Iris pigment epithelial cell (primary cell): ENCODE measurements at places on chromosomes 2 and 18.

DNA sequence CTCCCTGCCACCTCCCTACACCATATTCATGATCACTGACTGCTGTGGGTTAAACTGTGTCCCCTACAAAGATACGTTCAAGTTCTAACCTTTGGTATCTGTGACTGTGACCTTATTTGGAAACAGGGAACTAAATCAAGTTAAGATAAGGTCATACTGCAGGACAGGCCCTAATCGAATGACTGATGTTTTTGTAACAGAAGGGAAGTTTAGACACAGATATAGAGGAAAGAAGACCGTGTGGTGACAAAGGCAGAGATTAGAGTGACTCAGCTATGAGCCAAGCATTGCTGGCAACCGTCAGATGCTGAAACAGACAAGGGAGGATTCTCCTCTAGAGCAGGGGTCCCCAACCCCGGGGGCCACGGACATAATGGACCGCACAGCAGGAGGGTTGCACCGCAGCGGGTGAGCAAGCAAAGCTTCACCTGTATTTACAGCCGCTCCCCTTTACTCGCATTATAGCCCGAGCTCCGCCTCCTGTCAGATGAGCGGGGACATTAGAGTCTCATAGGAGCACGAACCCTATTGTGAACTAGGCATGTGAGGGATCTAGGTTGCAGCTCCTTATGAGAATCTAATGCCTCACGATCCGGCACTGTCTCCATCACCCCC is 28.9 kb upstream of the RNF152 start:
- no peak for DNase-seq

- DNase-seq, result peak; percentile 12
Measured at GRCh38 chr2:210445116-210445707, 31.3 kb downstream of the LANCL1 start.

- no peak for DNase-seq
Measured at GRCh38 chr18:79092874-79093273, 23.7 kb downstream of the ATP9B start.

DNA sequence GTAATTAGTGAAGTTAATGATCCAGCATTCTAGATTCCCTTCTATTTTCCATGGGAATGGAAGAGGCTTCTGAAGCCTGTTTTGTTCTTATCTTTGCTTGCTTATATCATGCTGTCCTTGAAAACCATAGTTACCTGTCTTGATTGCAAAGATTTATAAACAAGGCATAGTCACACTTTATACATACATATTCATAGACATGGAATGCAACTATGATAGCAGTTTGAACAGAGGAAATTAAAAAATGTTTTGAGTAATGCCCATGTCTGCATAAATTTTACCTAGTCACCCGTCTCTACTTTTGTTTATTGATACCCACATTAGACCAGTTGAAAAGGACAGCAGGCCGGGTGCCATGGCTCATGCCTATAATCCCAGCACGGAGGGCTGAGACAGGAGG is 289.0 kb downstream of the PTPRM start:
- DNase-seq, result peak; percentile 48

DNA sequence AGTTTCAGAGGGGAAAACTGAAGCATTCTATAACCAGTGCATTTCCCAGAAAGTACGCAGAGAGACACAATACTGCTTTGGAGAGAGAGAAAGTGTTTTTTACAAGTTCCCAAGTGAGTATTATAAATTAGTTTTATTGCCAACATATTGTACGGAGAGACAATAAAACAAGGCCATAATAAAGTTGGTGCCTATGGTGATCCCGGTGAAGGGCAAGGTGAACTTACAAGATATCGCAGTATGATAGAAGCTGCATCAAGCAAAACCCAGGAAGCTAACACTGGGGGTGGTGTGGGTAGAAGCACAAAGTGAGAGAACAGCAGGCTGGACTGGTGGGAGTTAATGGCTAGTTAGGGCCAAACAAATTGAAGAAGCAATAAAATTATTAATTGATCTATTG is 7.5 kb downstream of the TMSB10 start:
- no peak for DNase-seq

DNA sequence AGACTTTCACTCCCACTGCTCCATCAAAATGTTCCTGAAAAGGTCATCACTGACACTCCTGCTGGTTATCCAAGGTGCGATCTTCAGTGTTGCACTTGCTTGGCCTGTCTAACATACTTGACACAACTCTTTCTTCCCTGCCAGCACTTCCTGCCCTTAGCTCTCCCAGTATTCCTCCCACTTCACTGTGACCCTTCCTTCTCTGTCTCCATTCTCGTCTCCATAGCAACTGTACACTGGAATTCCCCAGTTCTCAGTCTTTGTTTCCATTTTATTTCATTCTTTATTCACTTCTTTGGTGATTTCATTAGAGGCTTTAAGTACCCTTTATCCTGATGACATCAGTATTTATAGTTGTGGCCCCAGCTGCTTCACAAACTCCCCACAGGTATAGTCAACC is 333.0 kb downstream of the IRS1 start:
- no peak for DNase-seq

- DNase-seq, result no peak
Measured at GRCh38 chr18:2900684-2901422, 54.0 kb downstream of the EMILIN2 start.

DNA sequence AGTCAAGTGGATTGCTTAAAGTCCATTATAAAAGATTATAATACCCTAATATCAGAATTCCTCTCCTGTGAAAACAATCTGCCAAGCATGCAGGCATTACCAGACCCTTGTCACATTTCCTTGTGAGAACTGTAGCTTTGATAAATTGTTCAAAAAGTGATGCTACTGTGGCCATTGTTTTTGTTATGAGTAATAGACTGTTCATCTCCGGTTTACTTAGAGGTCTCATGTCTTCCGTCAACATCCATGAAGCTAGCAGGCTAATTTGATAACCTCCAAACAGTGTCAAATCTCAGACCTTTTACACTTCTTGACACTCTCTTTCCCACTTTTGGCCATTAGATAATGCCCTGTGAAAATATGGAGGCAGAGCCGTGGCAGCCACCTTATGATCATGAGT is 342.7 kb downstream of the CPS1 start:
- peak; percentile 46 for DNase-seq

DNA sequence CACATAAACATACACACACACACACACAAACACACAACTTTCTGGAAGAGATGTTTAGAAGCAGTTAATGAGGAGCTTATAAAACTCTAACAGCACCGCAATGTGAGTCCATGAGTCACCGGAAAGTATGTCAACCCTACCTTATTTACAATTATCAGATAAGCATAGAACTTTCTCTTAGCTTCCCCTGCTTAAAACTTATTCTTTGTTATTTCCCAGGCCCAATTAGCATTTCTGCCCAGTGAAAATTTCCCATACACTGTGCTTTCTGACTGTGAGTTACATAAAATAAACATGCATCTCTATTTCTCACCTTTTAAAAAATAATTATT is 737.6 kb downstream of the LRP1B start:
- DNase-seq, result peak; percentile 89

DNA sequence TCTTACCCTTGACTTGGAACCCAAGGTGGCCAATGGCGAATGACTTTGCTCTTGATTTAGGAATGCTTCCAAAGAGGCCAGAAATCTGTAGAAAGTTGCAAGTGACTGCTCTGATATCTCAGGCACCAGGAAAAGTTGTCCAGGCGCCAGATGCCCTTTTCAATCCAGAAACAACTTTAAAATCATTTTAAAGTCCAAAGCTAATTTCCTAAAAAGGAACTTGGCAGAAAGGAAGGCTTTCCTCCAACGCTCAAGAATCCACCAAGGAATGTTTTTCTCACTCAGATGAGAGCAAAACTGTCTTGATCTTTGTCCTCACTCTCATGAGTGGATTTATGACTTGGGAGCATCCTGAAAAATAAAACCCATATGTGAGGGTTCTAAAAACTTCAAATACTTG is 5.3 kb downstream of the NGEF start:
- DNase-seq, result no peak

DNA sequence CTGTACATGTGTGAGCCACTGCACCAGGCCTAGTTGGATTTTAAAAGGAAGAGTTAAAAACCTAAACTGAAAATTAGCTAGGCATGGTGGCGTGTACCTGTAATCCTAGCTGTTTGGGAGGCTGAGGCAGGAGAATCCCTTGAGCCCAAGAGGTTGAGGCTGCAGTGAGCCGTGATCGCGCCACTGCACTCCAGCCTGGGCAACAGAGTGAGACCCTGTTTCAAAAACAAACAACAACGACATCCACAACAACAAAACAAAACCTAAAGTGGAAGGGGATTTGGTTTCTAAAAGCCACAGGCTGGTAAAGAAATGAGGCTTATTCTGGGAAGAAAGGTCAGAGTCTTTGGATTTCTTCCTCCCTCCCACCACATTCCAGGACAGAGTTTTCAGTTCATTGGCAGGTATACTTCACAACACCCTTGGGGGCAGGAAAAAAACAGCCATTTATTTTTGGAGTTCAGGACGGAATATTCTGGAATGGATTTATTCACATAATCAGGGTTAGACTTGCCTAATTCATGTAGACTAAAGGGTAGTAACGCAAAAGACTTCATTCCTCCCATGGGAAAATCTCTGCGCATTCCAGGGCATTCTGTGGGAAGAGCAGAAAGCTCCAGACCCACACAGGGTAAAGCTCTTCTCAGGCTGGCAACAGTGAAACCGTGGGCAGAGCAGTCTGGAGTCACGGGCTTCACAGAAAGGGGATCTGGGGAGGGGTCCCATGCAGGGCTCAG is 34.9 kb downstream of the TEX44 start:
- DNase-seq, result no peak

GRCh38 chr2:3349211-3349693 is 28.4 kb downstream of the EIPR1 start:
- no peak for DNase-seq

DNA sequence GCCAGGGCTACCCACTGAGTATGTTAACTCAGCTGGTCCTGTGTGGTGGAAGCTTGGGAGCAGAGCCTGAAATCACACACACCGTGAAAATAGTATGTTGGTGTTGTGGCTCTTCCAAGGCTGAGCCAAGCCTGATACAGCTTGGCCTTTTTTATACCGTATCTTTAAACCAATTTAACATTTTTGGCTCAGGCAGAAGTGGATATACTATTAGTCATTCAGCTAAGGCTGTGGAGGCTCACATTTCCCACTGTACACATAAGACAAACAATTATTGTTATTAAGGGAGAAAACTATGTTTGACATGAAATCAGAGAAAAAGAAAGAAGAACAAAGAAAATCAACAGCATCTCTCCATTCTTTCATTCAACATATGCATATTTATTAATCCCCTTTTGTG is 159.0 kb downstream of the BCL11A start:
- DNase-seq, result peak; percentile 20

DNA sequence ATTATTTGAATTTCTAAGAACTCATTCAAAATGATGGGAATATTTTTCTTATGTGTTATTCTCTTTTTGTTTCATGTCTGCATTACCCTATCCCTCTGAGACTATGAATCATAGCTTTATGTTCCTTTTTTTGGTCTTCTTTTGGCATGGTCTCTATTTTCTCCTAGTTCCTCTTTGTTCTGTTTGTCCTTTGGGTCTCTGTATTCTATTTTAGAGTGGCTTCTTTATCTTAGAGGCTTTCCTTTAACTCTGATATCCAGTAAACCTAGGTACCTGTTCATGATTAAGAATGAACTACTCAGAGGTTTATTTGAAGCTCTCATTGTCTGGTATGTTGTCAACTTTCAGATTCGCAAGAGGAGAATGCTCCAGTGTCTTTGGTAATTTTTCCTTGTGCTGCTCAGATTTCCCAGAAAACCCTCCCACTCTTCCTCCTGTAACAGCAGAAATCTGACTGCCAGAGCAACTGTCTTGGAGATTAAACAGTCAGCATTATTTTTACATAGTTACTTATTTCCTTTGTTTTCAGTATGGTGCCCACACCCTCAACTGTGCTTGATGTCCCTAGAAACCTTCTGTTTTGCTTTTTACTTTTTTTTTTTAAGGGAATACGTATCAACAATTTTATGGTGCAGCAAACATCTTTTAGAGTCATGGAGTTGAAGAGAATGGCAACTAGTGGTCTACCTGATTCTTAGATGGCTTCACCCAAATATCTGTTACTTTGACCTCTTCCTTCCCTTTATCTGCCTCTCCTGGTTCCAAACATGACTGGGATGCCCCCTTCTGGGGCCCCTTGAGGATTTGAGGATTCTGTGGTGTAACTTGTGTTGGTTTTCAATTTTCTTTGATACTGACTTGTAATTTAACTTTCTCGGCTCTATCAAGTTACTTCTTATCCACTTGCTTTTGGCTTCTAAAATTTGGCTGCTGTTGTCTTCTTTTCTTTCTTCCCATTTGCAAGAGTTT is 92.0 kb downstream of the DPP10 start:
- no peak for DNase-seq

DNA sequence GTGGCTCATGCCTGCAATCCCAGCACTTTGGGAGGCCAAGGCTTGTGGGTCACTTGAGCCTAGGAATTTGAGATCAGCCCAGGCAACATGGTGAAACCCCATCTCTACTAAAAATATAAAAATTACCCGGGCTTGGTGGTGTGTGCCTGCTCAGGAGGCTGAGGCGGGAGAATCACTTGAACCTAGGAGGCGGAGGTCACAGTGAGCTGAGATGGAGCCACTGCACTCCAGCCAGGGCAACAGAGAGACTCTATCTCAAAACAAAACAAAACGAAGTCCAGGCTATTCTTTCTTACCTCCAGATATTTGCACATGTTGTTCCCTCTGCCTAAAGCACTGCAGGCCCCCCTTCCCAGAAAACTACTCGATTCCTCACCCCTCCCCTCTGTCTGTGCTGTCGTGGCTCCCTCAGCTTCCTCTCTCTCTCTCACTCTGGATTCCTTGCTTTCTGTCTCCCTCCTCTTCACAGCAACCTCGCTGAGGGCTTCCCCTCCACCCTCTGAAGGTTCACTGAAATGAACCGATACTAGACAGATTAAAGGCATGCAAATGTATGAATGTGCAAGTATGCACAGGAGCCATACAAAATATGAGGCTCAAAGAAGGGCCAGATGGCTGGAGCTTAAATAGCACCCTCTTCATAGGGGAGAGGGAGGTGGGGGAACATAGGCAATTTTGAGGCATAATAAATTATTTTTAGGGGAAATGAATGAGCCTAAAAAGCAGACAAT is 18.5 kb downstream of the TMEM177 start:
- DNase-seq, result no peak

DNA sequence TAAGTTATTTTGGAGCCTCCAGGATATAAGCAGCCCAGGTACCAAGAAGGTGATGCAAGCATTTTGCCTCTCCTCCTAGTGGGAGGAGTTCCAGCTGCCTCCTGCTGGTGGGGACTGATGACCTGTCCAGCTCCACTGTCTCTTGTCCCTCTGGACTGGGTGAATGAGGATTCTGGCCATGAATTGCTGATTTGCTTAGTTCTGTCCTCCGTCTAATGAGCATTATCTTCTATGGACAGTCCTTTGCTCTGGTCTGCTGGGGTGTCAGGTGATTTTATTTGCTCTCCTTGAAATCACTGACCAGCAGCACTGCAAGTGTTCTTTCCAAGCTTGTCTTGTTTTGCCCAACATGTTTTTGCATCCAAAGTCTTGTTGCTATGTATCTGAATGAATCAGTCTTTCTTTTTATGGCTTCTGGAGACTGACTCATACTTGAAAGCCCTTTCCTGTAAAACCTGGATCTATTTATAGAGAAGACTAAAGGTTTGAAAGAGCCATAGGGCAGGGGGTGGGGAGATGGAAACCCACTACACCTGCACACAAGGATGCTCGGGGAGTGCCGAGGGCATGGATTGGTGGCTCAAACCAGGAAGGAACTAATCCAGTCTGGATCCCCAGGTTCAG is 40.5 kb upstream of the EFHD1 start:
- peak; percentile 92 for DNase-seq
